GM23248 (cell line): ENCODE measurements at places on chromosomes 6 and 20. TPM values are rescaled to one million over a fixed set of nuclear protein-coding genes. Genes with fewer than 3 reads are reported as not detected.

Gene KHDC1
- 0.13 and 1.1 TPM in 2 replicates for total RNA-seq

Gene SYNDIG1
- total RNA-seq, result 1.1 and 2.6 TPM in 2 replicates

Gene ZSCAN23
- 0.32 and 0.51 TPM in 2 replicates for total RNA-seq

Gene LIME1
- total RNA-seq, result 14.1 and 32.0 TPM in 2 replicates

Gene CRYBG1
- 6.2 and 8.4 TPM in 2 replicates for total RNA-seq

Gene ZNF292
- total RNA-seq, result 14.1 and 31.5 TPM in 2 replicates

Gene B3GAT2
- not detected in 2 replicates for total RNA-seq

Gene IL17F
- not detected in 2 replicates for total RNA-seq

Gene SCGN
- total RNA-seq, result not detected in 2 replicates

GRCh38 chr6:169271877-169272216 is 18.2 kb upstream of the THBS2 start:
- peaks cover 45% of the 10 kb centered on the region for H3K4me1 ChIP-seq
- no peak for DNase-seq
- H3K27ac ChIP-seq, result no peak overlapping the region
- no peaks in the 10 kb centered on the region for H3K27me3 ChIP-seq
- no peaks in the 10 kb centered on the region for H3K36me3 ChIP-seq

- no peak overlapping the region for H3K4me3 ChIP-seq
- no peak for DNase-seq
- no peaks in the 10 kb centered on the region for H3K36me3 ChIP-seq
Measured at GRCh38 chr6:67467341-67467740, 1167.7 kb upstream of the ADGRB3 start.

DNA sequence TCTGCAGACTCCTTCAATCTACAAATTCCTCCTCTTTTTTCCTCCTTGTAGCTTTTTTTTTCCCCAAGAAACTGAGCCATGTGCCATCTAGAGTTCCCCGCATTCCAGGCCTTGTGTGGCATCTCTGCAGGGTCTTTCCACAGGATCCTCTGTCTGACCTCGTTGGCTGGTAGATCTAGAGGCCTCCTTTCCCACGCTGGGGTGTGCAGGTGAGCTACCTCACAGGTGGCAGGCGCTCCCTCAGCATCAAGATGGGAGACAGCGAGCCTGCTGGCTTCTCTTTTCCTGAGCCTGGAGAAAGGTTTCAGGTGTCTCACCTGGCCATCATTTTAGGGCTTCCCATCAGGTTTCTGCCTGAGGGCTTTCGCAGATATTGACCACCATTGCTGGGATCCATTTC is 9.6 kb upstream of the NELFCD start:
- H3K4me3 ChIP-seq, result no peak overlapping the region
- 0 out of 2 replicates have a peak, but pooled peaks cover 6% of the 10 kb centered on the region for H3K27me3 ChIP-seq
- no peak for DNase-seq
- H3K4me1 ChIP-seq, result no peaks in the 10 kb centered on the region

GRCh38 chr6:55494411-55494810 is 84.6 kb downstream of the HMGCLL1 start:
- H3K27ac ChIP-seq, result no peak overlapping the region
- H3K4me1 ChIP-seq, result no peaks in the 10 kb centered on the region
- no peak for DNase-seq
- no peak overlapping the region for H3K4me3 ChIP-seq
- H3K27me3 ChIP-seq, result no peaks in the 10 kb centered on the region

DNA sequence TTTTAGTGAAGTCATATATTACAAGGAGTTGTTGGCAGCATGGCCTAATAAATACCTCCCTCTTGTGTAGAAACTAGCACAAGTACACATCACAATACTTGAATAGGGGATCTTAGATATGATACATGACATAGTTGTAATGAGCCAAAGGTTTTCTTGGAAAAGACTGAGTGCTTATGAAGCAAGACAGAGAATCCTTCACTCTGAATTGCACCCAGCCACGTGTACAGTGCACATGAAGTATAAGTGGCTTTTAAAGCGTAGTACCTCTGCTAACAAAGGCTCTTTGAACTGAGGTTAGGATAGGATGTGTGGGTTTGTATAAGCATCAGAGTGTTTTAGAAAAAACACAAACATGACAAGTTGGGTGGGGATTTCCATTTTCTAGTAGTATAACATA is 145.5 kb upstream of the STMND1 start:
- H3K27me3 ChIP-seq, result no peaks in the 10 kb centered on the region
- no peak overlapping the region for H3K4me3 ChIP-seq
- H3K27ac ChIP-seq, result no peak overlapping the region
- DNase-seq, result no peak
- H3K4me1 ChIP-seq, result peaks cover 24% of the 10 kb centered on the region

DNA sequence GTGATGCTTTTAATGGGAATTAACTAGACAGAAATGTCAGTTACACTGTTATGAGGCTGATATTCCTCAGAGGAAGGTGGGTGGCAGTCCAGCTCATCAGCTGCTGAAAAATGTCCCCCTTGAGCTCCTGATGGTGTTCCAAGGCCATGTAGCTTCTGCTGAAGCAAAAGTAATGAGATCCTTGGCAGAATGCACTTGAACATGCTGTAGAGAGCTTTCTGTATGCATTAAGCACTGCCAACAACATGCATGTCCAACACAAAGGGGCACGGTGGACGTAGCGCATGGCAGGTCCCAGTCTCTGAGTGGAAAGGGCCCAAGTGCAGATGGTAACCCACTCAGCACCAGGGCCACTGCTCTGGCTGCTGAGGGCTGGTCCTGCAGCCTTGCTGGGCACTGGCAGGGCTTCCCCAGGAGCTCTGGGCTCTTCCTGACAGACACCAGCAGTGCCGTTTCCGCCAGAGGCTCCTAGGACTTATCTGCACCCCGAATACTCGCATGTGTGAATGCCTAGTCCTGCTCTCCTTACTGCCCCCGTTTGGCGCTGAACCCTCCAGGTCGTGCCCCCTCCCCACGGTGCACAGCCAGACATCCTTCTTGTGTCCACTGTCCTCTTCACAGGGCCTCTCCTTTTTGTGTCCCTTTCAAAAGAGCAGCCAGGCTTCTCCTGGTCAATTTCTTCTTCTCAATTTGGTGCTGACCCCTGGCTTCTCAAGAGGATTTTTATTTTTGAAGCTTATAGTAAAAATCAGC is 18.6 kb upstream of the SYNDIG1 start:
- H3K27me3 ChIP-seq, result peaks cover 25% of the 10 kb centered on the region
- H3K4me3 ChIP-seq, result no peak overlapping the region
- H3K27ac ChIP-seq, result no peak overlapping the region

DNA sequence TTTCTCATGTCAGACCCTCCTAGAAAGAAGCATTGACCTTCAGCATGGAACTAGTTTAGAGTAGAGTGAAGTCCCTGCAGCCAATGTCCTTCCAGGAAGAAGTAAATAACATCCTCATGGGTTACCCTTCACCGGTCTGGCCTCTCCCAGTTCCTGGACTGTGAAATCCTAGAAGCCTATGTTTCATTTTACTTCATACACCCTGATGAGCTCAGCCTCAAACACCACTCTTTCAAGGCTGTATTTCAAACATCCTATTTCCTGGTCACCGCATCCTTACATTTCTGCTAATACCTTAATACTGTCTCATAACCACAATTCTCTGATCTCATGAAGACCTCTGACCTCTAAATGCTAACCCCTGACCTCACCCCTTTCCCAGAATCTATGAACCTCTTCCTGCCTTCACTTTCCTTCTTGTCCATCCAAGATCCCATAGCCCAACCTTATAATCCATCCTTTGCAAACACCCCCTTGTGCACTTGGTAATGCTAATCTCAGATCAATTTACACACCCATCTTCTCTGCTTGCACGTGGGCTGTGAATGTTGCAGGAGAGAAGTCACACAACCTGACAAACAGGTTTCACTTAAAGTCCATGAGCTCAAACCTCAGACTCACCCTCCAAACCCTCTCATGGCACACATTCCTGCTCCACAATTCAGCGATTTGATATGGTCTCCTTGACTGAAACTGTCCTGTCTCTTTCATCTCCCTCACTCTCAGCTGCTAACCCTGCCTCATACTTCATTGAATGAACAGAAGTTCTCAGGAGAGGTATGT is 30.2 kb downstream of the SLC2A10 start:
- H3K36me3 ChIP-seq, result peaks cover 3% of the 10 kb centered on the region; the same call in 1 of the 2 replicates
- peak; percentile 18 for DNase-seq
- H3K27me3 ChIP-seq, result no peaks in the 10 kb centered on the region; the same call in 1 of the 2 replicates
- no peaks in the 10 kb centered on the region for H3K4me1 ChIP-seq
- H3K4me3 ChIP-seq, result no peak overlapping the region

DNA sequence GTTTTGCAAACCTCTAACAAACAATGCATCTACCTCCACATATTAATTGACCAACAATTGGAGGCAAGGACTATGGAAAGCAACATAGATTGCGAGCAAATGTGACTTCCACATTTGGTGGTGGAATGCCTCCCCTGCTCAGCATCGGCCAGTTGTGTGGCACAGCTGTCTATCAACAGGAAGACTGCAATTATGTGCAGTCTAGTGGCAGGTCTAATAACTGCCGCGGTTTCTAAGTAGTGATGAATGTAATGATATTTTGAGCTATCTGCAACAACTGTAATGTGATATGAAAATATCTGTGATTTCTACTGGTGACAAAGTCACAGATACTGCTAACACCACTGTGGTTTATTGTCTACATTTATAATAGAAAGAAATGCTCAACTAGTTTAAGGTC is 56.8 kb downstream of the NCR2 start:
- no peak overlapping the region for H3K4me3 ChIP-seq
- no peak overlapping the region for H3K27ac ChIP-seq
- peaks cover 34% of the 10 kb centered on the region for H3K27me3 ChIP-seq
- no peaks in the 10 kb centered on the region for H3K36me3 ChIP-seq
- DNase-seq, result no peak

- no peaks in the 10 kb centered on the region for H3K4me1 ChIP-seq
- peak; percentile 24 for DNase-seq
- no peak overlapping the region for H3K27ac ChIP-seq
- peaks cover 15% of the 10 kb centered on the region for H3K27me3 ChIP-seq
Measured at GRCh38 chr6:157688960-157689599, 134.0 kb upstream of the SNX9 start.

DNA sequence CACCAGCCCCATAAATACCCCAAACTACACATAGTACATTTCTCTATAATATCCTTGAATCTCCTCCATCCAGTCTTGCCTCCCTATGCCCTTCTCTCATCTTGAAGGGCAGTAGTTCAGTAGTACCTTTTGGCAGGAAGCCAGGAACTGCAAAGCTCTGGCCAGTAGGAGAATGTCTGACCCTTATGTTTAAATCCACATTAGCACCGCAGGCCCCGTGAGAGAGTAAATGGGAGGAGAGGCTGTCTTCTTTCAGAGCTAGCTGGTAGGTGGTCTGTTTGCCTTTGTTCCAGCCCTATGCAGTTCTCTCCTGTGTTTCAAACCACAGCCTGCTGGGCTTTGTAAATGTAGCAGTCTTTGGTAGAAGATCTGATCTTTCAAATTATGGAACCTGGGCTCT is 690.7 kb downstream of the DOK5 start:
- H3K36me3 ChIP-seq, result no peaks in the 10 kb centered on the region
- H3K4me3 ChIP-seq, result no peak overlapping the region
- no peaks in the 10 kb centered on the region for H3K4me1 ChIP-seq
- H3K27ac ChIP-seq, result no peak overlapping the region
- H3K27me3 ChIP-seq, result no peaks in the 10 kb centered on the region
- DNase-seq, result no peak

GRCh38 chr6:119237177-119237715 is 112.3 kb downstream of the MAN1A1 start:
- H3K27me3 ChIP-seq, result no peaks in the 10 kb centered on the region
- peak; percentile 8 for DNase-seq

DNA sequence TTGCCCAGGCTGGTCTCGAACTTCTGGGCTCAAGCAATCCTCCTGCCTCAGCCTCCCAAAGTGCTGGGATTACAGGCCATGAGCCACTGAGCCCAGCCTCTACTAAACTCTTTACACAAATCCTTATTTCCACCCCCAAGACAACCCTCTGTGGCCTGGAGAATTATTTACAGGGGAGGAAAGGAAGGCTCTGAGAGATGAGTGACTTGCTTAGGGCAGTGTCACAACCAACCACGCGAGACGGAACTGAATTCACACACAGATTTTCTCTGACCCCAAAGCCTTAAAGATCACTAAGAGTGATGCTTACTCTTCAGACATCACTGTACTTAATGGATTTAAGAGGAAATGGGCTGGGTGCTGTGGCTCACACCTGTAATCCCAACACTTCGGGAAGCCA is 86.2 kb downstream of the RIPOR3 start:
- H3K4me1 ChIP-seq, result no peaks in the 10 kb centered on the region
- no peak for DNase-seq
- no peak overlapping the region for H3K27ac ChIP-seq
- no peaks in the 10 kb centered on the region for H3K36me3 ChIP-seq

DNA sequence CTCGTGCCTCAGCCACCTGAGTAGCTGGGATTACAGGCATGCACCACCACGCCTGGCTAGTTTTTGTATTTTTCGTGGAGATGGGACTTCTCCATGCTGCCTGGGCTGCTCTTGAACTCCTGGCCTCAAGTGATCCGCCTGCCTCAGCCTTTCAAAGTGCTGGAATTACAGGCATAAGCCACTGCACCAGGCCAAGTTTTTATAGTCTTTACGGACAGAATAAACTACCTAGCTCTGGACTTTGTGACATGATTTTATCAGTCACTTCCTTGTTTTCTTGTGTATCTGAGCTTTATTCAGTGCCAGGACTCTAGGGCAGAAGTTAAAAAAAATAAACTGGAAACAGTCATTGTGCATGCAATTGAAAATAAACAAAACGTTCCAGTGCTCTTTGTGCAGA is 46.7 kb upstream of the RALGAPA2 start:
- no peaks in the 10 kb centered on the region for H3K4me1 ChIP-seq
- no peak overlapping the region for H3K4me3 ChIP-seq
- H3K36me3 ChIP-seq, result no peaks in the 10 kb centered on the region
- no peak for DNase-seq
- H3K27ac ChIP-seq, result no peak overlapping the region

GRCh38 chr20:20895537-20895936 is 183.1 kb upstream of the RALGAPA2 start:
- H3K4me3 ChIP-seq, result no peak overlapping the region
- no peak for DNase-seq
- no peaks in the 10 kb centered on the region for H3K27me3 ChIP-seq
- H3K36me3 ChIP-seq, result no peaks in the 10 kb centered on the region
- H3K27ac ChIP-seq, result no peak overlapping the region

- peaks cover 12% of the 10 kb centered on the region for H3K4me1 ChIP-seq
- H3K27ac ChIP-seq, result no peak overlapping the region
- no peak for DNase-seq
- no peaks in the 10 kb centered on the region for H3K36me3 ChIP-seq
- H3K27me3 ChIP-seq, result peaks cover 32% of the 10 kb centered on the region
- H3K4me3 ChIP-seq, result no peak overlapping the region
Measured at GRCh38 chr6:2528156-2528555, 222.6 kb downstream of the MYLK4 start.

GRCh38 chr6:37060195-37060559 is 54.7 kb downstream of the FGD2 start:
- no peaks in the 10 kb centered on the region for H3K36me3 ChIP-seq
- H3K27ac ChIP-seq, result peak overlapping the region; percentile 94
- H3K27me3 ChIP-seq, result no peaks in the 10 kb centered on the region
- H3K4me1 ChIP-seq, result peaks cover 13% of the 10 kb centered on the region

- no peak overlapping the region for H3K4me3 ChIP-seq
- H3K27ac ChIP-seq, result no peak overlapping the region
- peak; percentile 18 for DNase-seq
Measured at GRCh38 chr6:170144571-170145271, 146.2 kb downstream of the DLL1 start.
